ENCODE measurements at places on chromosomes 4 and X.

GRCh38 chrX:40506201-40506985, 74.4 kb upstream of the ATP6AP2 start:
- DNase-seq: no peak

- no peak for DNase-seq
Observed at GRCh38 chrX:94057385-94057784, 383.4 kb downstream of the FAM133A start.

GRCh38 chrX:152642931-152643564, 5.4 kb downstream of the GABRQ start:
- no peak for DNase-seq

GRCh38 chr4:113080050-113080449, 30.6 kb downstream of the ANK2 start:
- DNase-seq: no peak

DNA sequence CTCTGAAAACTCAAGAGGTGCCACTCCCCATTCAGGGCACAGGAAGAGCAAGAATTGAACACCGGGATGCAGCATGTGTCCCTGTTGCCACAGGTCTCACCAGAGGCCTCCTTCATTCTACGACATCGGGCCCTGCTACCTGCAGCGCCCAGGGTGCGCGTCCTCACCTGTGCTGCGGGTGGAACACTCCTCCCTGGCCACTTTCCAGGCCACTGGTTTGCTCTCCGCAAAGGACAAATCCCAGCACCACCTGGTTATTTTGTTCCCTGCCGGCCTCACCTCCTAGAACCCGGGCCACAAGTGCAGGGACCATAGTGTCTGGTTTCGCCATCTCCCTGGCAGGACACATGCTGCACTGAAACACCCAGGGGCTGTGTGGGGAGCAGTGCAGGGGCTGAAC, 14.3 kb upstream of the FAM3A start:
- DNase-seq: no peak

- DNase-seq: no peak
Observed at GRCh38 chr4:112923516-112923915, 125.9 kb upstream of the ANK2 start.

GRCh38 chr4:119010909-119011606, 122.4 kb downstream of the SYNPO2 start:
- no peak for DNase-seq

GRCh38 chr4:143762511-143762910, 62.0 kb upstream of the FREM3 start:
- DNase-seq: no peak

DNA sequence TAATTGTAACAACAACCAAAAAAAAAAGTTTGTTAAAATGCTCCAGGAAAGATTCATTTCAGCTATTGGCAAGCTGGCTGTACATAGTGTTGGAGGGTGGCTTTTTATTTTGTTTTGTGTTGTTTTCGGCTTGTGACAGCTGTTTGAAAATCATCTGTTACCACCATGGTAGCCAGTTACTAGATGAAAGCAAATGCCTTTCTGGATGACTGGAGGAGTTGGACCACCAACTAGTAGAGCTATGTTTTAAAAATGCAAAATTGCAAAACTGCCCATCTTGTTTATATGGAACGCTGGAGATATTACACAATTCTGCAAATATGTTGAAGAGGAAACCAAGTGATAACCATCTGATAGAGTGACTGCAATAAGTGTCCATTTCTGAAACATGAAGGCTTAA, 53.2 kb upstream of the TNIP3 start:
- no peak for DNase-seq

- DNase-seq: no peak
Observed at GRCh38 chr4:173766171-173766600, 236.2 kb upstream of the HAND2 start.
